Hematopoietic multipotent progenitor cell treated with erythropoietin and hydrocortisone succinate and interleukin-3 and kit ligand, for 4 days (in vitro differentiated cells): ENCODE measurements at places on chromosomes 2 and 18.

DNA sequence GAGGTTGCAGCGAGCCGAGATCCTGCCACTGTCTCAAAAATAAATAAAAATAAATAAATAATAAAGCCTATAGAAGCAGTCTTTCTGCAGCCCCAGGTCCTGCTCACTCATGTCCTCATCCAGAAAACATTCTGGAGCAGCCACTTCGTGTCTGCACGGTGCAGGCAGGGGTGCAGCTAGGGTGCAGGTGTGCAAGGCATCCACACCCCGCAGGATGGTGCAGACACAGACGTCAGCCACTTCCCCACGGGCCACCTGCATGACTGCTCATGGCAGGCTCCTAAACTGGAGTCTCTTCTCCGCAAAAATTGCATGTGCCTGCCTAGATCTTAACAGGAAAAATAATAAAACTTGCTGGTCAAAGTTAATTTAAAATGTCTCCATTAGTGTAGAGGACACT, 80.2 kb upstream of the SNTG2 start:
- DNase-seq = no peak

GRCh38 chr2:156619021-156619539, 182.9 kb downstream of the GPD2 start:
- DNase-seq = no peak

- DNase-seq = no peak
Measured at GRCh38 chr2:105917226-105917625, 172.5 kb downstream of the NCK2 start.

DNA sequence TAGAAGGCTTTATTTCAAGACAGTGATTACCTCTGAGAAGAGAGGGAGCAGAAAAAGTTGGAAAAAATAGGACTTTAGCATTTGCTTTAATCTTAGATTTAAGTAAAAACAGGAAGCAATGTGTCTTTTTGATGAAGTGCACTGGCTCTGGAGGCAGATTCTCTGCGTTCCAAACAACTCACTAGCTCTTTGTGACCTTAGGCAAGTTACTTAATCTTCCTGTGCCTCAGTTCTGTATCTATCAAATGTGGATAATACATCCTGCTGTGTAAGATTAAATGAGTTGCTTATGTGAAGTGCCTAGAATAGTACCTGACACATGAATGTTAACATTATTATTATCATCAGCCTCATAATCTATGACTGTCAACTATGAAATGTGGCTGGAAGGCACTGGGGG, 42.3 kb downstream of the RPRD1A start:
- DNase-seq = peak; percentile 15

- no peak for DNase-seq
Measured at GRCh38 chr18:58363767-58364540, 264.9 kb downstream of the ALPK2 start.

- no peak for DNase-seq
Measured at GRCh38 chr2:113268621-113269360, 9.9 kb downstream of the PAX8 start.

DNA sequence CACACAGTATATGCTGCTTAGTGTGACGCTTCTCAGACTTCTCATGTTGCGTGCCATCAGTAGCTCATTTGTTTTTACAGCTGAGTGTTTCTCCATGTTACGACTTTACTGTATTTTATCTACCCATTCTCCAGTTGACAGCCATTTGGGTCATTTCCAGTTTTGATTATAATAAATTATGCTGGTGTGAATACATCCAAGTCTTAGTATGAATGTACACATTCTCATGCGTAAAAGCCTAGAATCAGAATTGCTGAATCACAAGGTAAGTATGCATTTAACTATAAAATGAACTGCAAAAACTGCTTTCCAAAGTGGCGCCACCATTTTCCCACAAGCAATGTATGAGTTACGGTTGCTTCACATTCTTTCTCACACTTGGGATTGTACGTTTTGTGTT, 184.2 kb upstream of the SLC35G4 start:
- DNase-seq = no peak

GRCh38 chr2:172462849-172463381, 35.5 kb downstream of the ITGA6 start:
- peak; percentile 39 for DNase-seq

DNA sequence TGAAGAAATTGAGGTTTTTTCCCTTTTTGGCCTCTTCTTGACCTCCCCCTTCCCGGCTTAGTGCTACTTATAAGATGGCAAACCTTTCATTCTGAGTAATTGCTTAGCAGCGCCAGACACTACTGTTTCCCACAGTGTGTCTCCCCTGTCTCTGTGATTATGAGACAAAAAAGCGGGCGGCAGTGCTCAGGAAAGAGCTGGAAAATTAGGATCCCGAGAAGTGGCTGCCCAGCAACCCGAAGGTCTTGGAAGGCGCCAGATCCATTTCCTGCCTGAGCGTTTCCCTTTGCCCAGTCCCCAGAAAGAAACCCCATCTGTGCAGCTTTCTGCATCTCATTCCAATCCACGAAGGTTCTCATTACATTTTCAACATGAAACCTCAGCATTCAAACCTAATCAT, 191.9 kb upstream of the APCDD1 start:
- no peak for DNase-seq

GRCh38 chr18:55592572-55592971, 4.6 kb upstream of the TCF4 start:
- DNase-seq = peak; percentile 74

GRCh38 chr18:23230686-23231085, 95.4 kb downstream of the CABLES1 start:
- no peak for DNase-seq

GRCh38 chr2:118667348-118667747, 180.1 kb downstream of the EN1 start:
- DNase-seq = no peak

DNA sequence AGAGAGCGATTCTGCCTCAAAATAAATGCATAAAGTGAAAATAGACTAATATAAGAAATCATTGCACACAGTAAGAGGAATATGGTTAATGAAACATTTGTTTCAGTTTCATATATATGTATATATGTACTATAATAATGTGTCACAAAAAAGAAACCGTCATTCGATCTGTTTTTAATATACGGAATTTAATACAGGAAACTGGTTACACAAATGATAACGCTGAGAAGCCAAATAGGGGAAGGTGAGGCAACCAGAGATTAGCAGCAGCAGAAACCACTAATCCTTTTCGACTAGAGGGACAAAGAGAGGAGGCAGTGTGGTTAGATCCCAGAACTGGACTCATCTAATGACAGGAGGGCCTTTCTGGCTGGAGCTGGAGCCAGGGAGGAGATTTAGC, 64.2 kb upstream of the GREB1L start:
- DNase-seq = peak; percentile 81

DNA sequence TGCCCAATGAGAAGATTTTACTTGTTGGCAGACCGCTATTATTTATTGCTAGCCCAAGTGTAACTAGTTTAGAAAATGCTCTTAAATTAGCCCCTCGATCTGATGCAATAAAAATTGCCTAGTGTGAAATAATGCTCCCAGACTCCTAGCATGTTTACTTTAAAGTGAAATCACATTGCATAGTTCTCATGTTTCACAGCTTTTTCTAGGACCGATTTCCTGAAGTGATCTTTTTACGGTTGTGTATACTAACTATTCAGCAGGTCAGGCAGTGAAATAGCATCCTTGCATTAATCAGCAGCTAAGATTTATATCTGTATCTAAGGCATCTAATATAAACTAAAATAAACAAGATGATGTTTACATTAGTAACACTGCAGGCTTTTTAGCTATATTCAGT, 52.4 kb downstream of the PMS1 start:
- no peak for DNase-seq

GRCh38 chr2:240926516-240927389, 20.6 kb downstream of the CROCC2 start:
- no peak for DNase-seq

DNA sequence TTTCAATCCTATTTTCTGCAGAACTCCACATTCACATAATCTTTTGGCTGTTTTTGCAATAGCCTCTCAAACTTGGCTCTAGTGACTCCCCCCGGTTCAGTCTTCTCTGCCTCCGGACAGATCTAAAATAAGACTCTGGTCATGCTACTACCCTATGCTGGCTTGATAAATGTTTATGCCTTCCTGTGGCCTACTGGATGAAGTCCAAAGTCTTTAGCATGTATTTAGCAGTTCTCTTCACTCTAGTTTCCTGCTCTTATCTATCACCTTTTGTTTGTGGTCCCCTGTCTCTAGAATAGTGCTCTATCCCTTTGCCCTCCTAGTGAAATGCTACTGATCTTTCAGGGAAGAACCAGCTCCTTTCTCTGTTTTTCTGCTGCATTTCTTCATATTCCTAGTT, 14.4 kb downstream of the ADCYAP1 start:
- peak; percentile 7 for DNase-seq

GRCh38 chr2:236840215-236840614, 245.5 kb upstream of the COPS8 start:
- no peak for DNase-seq

- peak; percentile 89 for DNase-seq
Measured at GRCh38 chr18:48992791-48993555, 42.2 kb upstream of the SMAD7 start.

DNA sequence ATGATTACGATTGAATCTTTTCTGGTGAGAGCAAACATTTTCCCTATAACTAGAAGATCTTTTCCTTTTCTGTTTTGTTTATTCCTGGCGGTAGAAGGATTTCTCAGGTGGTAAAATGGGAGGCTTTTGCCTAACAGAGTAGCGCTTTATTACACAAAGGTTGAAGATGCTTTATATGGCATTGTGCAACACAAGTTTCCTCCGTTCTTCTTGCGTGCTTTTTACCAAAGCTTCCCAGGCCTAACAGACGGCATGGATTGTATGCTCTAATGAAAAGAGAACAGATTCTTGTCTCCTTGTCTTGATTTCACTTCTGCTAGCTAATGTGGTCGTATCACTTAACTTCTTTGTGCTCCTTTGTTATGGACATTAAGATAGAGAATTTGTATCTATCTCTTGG, 43.8 kb downstream of the MYO1B start:
- DNase-seq = no peak

GRCh38 chr2:85862426-85862825, 26.4 kb downstream of the ST3GAL5 start:
- peak; percentile 50 for DNase-seq

- DNase-seq = no peak
Measured at GRCh38 chr2:7693246-7694075, 776.2 kb downstream of the RNF144A start.

DNA sequence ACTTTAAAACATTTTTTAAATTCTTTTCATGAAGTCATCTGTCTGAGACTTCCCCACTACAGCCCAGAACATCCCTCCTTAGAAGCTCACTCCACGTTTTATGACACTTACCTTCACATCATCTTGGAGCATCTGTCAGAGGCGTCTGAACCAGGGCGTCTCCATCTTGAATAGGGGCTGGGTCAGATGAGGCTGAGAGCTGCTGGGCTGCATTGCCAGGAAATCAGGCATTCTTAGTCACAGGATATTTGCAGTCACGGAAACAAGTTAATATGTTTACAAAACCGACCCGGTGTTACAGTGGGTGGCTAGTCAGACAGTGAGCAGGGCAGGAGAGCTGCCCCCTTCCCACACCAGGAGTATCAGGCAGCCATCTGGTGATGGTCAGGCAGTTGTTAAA, 456.5 kb downstream of the FBXO15 start:
- DNase-seq = no peak

DNA sequence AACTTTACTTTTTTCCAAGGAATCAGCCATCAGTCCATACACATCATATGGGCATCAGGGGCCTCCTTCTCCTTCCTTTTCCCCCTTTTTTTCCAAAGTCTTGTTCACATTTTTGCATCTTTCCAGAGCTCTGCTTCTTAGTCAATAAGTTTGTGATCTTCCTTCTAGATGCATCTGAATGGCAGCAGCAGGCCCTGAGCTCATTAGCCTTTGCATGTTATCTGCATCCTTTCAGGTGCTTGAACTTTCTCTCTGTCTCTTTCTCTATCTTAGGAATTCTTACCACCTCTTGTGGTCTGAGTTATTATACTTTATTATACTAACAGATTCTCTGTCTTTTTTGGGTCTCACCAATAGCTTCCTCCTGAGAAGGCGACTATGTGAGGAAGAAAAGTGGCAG, 312.4 kb upstream of the FANCL start:
- DNase-seq = no peak

DNA sequence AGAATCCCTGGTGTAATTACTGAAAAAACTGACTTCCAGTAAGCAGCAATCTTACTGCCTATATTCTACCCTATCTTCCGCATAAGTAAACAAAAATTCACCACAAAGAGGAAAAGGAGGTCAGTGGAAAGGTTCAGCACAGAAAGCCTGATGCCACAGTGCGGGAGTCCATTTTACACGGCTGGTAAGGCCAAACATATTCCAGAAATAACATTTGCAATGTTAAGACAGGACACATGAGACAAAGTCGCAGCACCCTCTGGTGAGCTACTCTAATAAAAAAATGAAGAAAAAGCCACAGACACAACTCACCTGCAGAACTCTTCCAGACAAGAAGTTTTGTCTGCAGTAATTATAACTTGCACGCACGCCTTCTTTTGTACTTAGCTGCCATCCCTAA, 40.6 kb downstream of the GEMIN6 start:
- no peak for DNase-seq

DNA sequence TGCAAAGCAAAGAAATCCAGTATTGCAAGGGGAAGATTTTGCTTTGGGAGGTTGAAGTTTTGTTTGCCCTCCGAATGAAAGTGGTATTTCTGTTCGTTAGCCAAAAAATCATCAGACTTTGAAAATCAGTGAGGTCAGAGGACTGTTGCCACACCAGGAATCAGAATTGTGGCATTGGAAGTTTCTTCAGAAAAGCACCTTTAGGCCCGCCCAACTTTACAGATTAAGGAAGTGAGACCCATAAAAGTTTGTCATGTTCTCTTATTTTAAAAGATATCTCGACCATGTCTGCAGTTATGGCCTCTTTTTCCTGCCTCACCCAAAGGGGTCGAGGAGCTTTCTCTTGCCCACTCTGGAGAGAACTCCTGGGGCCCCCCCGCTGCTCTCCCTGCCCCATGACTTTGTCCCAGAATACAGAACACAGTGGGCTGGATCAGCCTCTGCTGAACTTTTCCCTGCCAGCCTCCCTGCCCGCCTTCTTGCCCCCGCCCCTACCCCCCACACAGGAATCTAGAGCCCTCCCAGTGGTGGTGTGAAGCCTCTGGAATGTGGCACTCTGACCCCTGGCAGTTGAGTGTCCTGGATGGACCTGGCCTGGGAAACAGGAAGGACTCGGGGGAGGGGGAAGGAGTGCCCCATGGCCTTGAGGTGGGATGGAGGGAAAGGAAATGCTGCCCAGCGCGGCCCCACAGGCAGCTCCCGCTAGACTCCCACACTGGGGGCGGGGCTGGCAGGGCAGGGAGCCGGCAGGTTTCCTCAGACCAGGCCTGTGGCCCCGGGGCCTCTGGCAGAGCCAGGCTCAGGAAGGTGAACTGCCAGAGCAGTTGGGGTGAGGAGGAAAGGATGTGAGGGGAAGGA, 25.3 kb downstream of the CRIM1 start:
- peak; percentile 15 for DNase-seq

- no peak for DNase-seq
Measured at GRCh38 chr18:25038261-25038660, 313.7 kb downstream of the ZNF521 start.

- no peak for DNase-seq
Measured at GRCh38 chr2:28082131-28082530, 191.6 kb downstream of the BABAM2 start.

DNA sequence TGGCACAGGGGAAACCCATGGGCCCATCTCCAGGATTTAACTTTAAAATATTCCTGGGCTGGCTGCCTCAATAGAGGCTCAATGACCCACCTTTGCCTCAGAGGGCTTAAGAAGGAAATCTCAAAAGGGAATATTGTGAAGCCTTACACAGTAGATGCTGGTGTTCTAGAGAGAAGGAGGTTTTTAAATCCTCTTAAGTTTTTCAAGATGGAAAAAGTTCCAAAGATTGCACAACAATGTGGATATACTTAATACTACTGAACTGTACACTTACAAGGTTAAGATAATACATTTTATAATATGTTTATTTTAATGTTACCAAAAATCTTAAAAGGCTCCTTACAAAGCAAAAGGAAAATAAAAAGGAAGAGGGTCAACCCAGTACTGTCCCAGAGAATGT, 54.9 kb upstream of the LCLAT1 start:
- no peak for DNase-seq
